Posterior cingulate gyrus (tissue), 11 donors: ENCODE measurements at places on chromosomes 13 and 19.

DNA sequence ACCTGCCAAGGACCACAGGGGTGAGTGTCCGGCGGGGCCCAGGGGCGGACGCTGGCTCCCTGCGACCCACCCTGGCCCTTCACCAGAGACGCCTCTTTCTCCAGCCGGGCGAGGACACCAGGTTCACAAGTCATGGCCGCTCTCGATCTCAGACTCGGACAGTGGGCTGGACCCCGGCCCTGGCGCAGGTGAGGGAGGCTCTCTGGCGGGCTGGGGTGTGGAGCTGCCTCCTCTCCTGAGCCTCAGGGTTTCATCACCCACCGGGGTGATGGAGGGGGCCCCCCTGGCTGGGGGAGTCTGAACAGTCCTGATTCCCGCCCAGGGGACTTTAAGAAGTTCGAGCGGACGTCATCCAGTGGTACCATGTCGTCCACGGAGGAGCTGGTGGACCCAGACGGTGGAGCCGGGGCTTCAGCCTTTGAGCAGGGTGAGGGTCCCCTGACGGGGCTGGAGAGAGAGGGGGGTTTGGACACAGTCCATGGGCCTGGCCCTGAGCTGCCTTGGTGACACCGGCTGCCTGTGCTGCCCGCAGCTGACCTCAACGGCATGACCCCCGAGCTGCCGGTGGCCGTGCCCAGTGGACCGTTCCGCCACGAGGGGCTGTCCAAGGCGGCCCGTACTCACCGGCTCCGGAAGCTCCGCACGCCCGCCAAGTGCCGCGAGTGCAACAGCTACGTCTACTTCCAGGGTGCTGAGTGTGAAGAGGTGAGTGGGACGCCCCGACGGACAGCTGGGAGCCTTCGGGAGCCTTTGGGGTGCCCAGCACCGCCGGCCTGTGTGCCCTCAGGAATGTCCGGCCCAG, 13.6 kb downstream of the ARHGAP45 start:
- DNase-seq, result no peak

- no peak for DNase-seq
These were observed 172.2 kb upstream of the SLC10A2 start for GRCh38 chr13:103238441-103238840.

DNA sequence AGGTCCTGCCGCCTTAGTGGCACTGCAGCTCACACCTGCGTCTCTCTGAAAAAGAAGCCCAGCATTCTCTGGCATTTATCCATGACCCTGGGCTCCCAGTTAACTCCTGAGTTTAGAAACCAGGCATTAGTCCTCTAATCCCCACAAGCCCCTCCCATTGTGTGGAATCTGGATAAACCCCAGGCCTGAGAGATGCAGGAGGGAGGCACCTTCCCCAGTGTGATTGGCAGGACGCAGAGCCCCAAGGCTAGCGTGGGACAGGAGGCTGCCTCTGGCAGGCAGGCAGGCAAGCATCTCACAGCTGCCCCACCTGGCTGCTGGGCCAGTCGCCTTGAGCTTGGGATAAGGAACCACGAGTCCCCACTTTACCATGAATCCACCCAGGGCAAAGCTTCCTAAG, 11.0 kb upstream of the SERPINE3 start:
- no peak for DNase-seq

GRCh38 chr13:51000571-51001260, 91.1 kb downstream of the RNASEH2B start:
- peak; percentile 80 for DNase-seq

DNA sequence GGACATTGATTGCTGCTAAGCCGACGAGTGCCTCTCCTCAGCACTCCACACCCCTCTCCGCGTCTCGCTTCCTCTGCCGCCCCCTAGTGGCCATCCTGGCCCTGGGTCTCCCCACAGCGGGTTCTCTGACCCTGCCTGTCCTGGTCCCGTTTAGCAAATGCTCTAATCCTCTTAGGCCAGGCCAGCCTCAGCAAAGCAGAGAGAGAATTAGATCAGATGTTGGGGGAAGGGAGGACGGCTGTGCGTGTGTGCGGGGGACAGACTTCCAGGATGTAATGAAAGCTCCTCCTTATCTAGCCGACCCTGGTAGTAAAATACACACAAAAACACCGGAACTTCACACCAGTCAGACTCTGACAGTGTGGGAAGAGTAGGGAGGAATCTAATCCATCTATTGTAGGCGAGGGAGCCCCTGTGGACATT, 4.5 kb downstream of the TPRX2 start:
- DNase-seq, result peak; percentile 85

GRCh38 chr19:3576696-3577443, 4.1 kb downstream of the HMG20B start:
- peak; percentile 45 for DNase-seq

DNA sequence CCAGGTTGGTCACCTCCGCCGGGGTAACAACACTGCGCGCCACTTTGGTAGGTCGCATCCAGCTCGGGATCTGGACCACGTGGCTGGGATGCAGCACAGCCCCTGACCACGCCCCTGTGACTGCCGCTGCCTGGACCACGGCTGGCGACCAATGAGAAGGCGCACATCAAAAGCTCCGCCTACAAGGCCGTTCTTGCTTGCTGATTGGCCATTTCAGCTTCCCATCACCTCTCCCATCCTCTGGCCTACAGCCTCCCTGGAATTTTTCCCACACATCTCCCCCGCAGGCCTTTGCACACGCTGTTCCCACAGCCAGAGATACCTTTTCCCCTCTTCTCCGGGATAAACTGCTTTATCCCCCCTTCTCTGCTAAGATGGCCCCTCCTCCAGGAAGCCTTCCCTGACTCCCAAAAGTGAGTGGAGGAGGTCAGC, 12.5 kb upstream of the MAP1S start:
- DNase-seq, result peak; percentile 75

DNA sequence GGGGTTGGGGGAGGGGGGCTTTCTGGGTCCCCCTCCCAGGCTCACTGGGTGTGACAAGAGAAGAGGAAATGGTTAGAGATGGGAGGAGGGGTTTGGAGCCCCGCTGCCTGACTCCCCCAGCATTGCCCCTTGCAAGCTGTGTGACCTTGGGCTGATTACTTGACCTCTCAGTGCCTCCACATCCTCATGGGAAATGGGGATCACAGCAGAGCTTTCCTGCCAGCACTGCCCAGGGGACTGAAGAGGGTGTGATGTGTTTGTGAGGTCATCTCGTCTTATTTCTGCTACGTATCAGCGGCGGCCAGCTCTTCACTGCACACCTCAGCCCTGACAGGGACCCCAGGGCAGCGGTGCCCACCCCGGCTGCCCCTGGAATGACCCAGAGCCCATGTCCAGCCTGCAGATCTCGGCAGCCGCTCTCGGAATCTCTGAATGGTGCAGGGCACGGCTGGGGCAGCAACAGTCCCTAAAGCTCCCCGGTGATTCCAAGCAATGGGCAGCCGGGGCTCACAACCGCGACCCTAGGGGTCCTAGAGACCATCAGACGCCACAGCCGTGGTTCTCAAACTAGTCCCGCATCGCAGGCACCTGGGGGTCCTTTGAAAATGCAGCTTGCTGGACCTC, 8.4 kb downstream of the PNMA8B start:
- DNase-seq, result no peak

DNA sequence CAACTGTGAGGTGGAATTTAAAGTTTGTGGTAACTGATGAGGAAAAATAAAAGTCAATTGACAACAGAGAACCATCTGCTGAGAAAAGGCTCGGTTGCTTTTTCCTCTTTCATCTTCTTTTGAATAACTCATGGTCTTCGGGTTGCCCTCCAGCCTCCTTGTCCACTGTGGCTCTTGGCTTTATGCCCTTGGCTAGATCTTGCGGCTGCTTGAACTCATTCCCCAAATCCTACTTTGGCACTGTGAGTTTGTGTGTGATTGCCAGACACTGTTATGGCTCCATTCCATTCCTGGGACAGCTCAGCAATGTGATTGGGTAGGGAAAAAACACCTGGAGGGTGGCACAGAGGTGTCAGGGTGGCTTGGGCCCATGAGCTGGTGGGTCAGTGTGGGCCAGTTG, 387.4 kb downstream of the DLEU7 start:
- no peak for DNase-seq

DNA sequence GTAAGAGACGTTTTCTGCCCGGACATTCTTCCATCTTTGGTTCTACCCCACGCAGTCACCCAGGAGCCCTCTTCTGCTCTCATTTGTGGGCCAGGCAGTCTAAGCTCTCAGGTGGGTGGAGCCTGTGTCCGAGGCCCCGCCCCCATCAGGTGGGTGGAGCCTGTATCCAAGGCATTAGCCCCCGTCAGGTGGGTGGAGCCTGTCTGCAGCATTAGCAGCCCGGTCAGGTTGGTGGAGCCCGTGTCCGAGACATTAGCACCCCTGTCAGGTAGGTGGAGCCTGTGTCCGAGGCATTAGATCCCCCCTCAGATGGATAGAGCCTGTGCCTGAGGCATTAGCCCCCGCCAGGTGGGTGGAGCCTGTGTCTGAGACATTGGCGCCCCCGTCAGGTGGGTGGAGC, 45.5 kb upstream of the C13orf46 start:
- no peak for DNase-seq

GRCh38 chr13:48686636-48687210, 33.0 kb downstream of the CYSLTR2 start:
- no peak for DNase-seq

GRCh38 chr19:5006201-5006600, 37.3 kb downstream of the KDM4B start:
- no peak for DNase-seq

DNA sequence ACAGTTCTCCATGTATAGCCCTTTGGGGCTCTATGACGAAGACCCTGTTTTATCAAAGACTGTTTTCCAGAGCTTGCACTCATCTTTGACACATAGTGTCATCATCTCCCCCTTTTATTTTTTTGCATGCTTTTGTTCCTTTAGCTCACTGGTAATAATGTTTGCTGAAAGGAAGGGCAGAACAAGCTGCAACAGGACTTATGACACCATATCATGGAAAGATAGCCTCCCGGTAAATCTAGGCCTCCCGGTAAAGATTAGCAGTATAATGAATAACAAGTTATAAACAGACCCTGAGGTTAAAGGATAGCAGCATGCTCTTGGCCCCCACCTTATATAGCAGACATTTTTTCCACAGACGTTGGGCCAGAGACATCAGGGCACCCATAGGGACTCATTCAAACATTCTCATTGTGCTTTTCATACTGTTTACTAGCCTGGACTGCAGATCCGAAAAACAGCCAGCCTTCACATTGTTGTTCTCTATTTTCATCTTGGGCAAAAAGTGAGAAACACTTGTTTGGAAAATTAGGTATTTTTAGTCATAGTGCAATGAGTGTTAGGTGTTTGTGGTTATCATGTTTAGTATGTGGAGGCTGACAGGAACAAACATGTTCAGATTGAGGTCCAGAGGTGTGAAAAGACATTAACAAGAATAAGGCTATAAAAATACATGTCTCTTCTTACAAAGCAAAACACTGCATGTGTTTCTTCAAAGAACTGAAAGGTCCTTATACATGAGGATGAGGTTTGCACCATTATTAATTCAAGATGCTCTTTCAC, 136.9 kb upstream of the SPRY2 start:
- no peak for DNase-seq

- DNase-seq, result no peak
These were observed 8.3 kb downstream of the RYR1 start for GRCh38 chr19:38441657-38442348.

DNA sequence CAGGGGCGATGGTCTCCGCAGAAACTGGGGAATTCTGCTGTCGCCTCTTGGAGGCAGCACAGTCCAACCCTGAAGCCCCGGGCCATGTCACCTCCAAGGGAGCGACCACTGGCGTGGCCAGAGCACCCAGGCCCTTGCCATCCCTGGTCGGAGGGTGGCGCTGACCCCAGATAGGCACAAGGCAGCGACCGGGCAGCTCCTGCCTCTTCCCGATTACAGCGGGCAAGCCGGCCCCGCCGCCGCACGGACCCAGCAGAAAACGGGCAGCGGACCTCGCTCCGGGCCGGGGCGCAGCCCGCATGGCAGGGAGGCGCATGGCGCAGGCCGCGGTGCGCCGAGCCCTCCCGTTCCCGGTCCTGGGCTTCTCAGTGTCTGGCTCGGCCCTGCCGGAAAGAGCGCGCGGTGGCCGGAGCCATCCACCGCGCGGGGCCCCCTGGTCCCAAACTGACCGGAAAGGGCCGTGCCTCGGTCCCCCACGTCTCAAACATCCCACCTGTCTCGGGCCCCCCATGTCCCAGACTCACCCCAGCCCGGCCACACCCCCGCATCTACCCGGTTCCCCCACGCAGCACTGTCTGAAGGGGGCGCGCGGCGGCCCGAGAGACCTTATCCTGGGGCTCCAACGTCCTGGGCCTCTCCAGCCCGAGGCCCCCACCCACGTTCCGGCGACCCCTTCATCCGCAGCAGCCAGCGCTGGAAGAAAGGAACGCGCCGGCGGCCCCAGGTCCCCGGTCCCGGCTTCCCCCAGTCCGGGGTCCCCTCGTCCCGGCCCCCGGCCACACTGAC, 727 bp downstream of the CERS1 start:
- DNase-seq, result peak; percentile 82

DNA sequence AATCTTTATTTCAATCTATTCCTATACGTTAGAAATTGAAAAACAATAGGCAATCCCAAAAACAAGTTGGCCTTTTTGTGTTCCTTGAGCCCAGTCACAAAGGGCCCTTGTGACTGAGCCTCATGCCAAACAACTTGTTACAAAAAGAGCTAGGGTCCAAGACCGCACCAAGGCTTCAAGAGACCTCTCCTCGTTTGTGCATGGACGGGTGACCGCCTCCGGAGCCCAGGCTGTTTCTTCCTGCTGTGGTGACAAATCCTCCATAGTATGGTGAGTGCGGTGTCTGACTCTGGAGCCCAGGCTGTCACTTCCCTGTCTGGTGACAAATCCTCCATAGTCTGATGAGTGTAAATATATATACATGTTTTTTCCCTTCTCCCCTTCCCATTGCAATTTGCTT, 63.7 kb downstream of the ZNF93 start:
- DNase-seq, result no peak

- DNase-seq, result no peak
These were observed 1629.4 kb downstream of the PCDH9 start for GRCh38 chr13:65600702-65601101.

GRCh38 chr13:33758113-33758512, 59.8 kb upstream of the RFC3 start:
- no peak for DNase-seq

- DNase-seq, result no peak
These were observed 265.7 kb downstream of the DIAPH3 start for GRCh38 chr13:59898066-59898465.

DNA sequence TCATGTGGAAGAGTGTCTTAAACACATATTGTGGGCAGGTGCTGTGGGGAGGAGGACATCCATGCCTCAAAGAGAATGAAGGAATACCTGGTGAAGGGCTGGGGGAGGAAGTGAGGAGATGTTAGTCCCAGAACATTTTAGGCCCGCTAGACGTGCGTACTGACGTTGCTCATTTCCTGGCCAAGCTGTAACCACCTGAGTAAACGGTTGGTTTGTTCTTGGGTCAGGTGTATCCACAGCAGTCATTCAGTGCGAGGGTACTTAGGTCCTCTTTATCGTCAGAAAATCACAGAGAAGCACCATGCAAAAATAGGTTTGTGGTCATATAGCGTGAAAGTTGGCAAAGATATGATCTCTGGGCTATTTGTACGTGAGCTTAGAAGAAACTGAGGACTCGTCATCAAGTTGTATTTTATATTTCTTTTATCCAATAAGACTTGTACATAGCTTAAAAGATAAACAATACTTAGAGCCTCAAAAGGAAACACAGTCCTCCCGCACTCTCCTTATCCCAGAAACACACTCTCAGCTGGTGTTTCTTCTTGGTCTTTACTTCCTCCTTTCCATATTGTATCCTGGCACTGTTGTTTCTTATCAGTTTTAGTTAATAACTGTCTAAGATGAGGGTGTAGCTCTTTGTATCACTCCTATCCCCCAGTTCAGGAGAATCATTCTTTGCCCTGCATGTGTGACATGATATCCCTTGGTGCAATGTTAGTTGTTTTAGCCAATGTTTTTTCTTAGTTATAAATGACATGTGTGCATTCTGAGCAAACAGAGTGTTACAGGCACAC, 52.0 kb downstream of the ARHGEF7 start:
- DNase-seq, result no peak
